ENCODE measurements at places on chromosomes 11 and 22.

DNA sequence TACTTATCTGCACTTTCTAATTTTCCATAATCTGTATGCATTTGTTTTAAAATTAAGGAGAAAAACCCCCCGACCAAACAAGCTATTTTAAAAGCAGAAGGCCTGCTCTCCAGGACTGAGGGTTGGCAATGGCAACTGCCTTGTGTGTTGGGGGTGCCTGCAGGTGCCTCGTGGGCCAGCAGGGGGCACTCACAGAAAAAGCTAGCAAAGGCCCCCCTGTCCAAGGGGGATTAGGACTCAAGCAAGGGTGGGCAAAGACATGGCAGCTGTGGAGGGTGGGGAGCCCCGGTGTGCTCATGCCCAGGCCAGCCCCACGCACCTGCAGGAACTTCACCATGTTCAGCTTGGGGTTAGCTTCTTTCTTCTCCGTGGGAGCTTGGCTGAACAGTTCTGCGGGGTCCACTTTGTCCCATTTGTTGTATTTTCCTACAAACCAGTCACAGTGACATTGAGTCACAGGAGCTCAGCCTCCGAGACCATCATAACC, 10.3 kb downstream of the TOP3B start:
- no peak for DNase-seq

GRCh38 chr11:14125529-14125928, 163.0 kb downstream of the SPON1 start:
- DNase-seq, result no peak

DNA sequence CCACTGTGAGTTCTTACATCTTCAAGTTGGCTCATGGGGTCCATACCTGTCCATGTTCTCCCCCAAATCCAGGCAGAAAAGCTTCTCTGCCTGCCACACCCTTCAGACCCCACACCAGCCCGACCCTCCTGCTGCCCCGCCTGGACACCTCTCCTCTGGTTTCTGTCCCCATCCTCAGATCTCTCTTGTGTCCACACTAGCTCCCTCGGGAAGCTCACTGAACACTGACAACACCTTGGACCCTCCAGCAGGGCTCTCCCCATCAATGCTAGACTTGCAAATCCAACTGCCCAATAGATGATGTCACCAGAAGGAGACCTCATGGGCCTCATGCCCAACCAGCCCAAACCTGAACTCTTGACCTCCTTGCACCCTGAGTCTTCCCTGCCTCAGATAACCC, 2.9 kb downstream of the SCARF2 start:
- no peak for DNase-seq

DNA sequence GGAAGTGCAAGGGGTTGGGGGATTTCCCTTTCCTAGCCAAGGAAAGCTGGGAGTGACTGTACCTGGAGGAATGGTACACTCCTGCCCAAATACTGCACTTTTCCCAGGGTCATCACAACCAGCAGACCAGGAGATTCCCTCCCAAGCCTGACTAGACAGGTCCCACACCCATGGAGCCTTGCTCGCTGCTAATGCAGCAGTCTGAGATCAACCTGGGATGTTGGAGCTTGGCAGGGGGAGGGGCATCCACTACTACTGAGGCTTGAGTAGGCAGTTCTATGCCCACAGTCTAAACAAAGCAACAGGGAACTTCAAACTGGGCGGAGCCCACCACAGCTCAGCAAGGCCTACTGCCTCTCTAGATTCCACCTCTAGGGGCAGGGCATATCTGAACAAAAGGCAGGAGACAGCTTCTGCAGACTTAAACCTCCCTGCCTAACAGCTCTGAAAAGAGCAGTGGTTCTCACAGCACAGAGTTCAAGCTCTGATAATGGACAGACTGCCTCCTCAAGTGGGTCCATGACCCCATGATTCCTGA, 58.5 kb downstream of the SLC22A9 start:
- no peak for DNase-seq

GRCh38 chr11:100573911-100574513, 113.1 kb upstream of the ARHGAP42 start:
- no peak for DNase-seq

- DNase-seq, result no peak
Measured at GRCh38 chr22:28609921-28610320, 69.7 kb downstream of the TTC28 start.

GRCh38 chr22:41696703-41697102, 2.6 kb upstream of the MEI1 start:
- DNase-seq, result no peak

DNA sequence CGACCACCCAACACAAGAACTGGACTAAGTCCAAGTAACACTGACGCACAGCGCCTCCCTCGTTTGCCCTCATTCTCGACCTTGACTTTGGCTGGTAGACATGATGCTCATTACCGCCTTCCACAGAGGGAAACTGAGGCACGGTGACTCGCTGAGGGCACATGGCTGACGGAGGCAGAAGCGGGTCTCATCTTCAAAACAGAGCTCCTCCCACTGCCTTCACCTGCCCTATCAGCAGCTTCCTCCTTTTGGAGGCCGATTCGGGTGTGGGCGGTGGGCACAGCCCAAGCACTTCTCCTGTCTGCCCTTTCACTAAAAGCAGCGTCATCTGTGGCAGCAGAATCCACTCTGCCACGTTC, 2.0 kb upstream of the KMT5B start:
- no peak for DNase-seq

All from left kidney (tissue), 8 donors.